ENCODE measurements at places on chromosomes 7 and 10. TPM values are rescaled to one million over a fixed set of nuclear protein-coding genes. Genes with fewer than 3 reads are reported as not detected.

The CREB5 gene
- total RNA-seq = 8.9 TPM

The VIPR2 gene
- 4.5 TPM for total RNA-seq

The SCIN gene
- 14.3 TPM for total RNA-seq

The ASB15 gene
- not detected for total RNA-seq

The TMEM72 gene
- not detected for total RNA-seq

The SFTPA1 gene
- total RNA-seq = 11,191 TPM

The HOXA11 gene
- not detected for total RNA-seq

The CHN2 gene
- 14.4 TPM for total RNA-seq
